ENCODE measurements at places on chromosomes 3 and 15.

- H3K4me1 ChIP-seq, result no peaks in the 10 kb centered on the region
- H3K36me3 ChIP-seq, result no peaks in the 10 kb centered on the region
- DNase-seq, result no peak
- peaks cover 16% of the 10 kb centered on the region for H3K27me3 ChIP-seq
- H3K27ac ChIP-seq, result no peak overlapping the region
- H3K4me3 ChIP-seq, result no peak overlapping the region
Measured at GRCh38 chr15:43317566-43318184, 12.7 kb downstream of the LCMT2 start.

- no peak for DNase-seq
- H3K27me3 ChIP-seq, result no peaks in the 10 kb centered on the region
- no peak overlapping the region for H3K4me3 ChIP-seq
- peaks cover 8% of the 10 kb centered on the region for H3K4me1 ChIP-seq
- H3K36me3 ChIP-seq, result peaks cover 9% of the 10 kb centered on the region
- H3K27ac ChIP-seq, result no peak overlapping the region
Measured at GRCh38 chr3:184002469-184002868, 15.2 kb downstream of the ABCC5 start.

DNA sequence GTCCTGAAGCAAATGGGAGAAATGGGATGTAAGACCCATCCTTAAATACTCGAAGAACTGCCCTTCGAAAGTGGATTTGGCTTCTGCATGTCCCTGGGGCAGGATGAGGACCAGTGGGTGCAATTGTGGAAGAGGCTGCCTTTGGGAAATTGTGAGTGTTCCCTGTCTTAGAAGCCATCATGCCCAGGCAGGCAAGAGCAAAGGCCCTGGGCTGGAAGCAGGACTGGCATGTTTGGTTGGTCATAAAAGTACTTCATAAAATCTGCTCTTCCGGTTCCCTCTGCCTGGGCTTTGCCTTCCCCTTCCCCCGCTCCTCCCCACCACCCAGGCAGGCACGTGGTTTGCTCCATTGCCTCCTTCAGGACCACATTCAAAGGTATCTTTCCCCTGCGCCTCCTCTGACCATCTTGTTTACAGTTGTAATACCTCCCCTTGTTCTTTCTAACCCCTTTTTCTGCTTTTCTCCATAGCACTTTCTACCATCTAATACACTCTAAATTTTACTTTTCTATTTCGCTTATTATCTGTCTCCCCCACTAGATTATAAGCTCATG lies 8.3 kb downstream of the MINAR1 start:
- H3K27ac ChIP-seq, result no peak overlapping the region
- H3K36me3 ChIP-seq, result no peaks in the 10 kb centered on the region
- DNase-seq, result no peak

GRCh38 chr15:96232335-96232734 lies 98.2 kb upstream of the NR2F2 start:
- no peaks in the 10 kb centered on the region for H3K27me3 ChIP-seq
- H3K27ac ChIP-seq, result no peak overlapping the region
- no peaks in the 10 kb centered on the region for H3K36me3 ChIP-seq
- H3K4me3 ChIP-seq, result no peak overlapping the region
- H3K4me1 ChIP-seq, result no peaks in the 10 kb centered on the region

DNA sequence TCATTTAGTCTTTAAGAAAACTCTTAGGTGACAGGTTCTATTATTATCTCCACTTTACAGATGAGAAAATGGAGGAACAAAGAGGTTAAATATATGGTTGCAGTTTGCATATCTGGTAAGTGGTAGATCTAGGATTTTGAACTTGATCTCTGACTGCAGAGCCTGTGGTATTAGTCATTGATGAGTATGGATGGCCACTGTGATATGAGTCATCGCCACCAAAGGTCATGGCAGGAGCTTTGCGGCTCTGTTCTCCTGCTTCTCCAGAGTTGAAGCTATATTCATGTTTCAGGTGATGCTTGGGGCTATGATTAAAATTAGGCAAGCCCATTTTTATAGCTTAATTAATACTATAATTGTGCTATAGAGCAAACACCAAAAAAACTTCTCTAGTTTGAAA lies 306.2 kb upstream of the DPPA4 start:
- no peak overlapping the region for H3K27ac ChIP-seq
- no peaks in the 10 kb centered on the region for H3K27me3 ChIP-seq
- no peak overlapping the region for H3K4me3 ChIP-seq
- H3K4me1 ChIP-seq, result no peaks in the 10 kb centered on the region
- H3K36me3 ChIP-seq, result no peaks in the 10 kb centered on the region

DNA sequence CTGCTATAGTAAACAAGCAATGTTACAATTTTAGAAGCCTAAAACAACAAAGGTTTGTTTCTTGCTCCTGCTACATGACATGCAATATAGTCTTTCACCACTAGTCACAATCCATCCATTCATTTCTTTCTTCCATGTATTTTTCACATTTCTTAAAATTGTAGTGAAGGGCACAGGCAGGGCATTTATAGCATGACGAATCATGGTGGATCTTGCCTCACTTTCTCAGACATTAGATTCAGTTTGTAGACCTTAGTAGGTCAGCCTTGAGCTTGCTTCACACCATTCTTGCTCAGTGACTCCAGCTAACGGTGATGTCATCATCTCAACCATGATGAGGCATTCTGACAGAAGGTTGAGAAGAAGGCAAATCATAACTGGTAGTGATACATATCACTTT lies 546.8 kb downstream of the TBL1XR1 start:
- no peak for DNase-seq
- H3K36me3 ChIP-seq, result no peaks in the 10 kb centered on the region
- no peak overlapping the region for H3K27ac ChIP-seq
- no peak overlapping the region for H3K4me3 ChIP-seq

GRCh38 chr15:96187341-96188305 lies 142.9 kb upstream of the NR2F2 start:
- no peaks in the 10 kb centered on the region for H3K36me3 ChIP-seq
- no peak for DNase-seq
- no peak overlapping the region for H3K27ac ChIP-seq
- no peak overlapping the region for H3K4me3 ChIP-seq
- H3K4me1 ChIP-seq, result no peaks in the 10 kb centered on the region

DNA sequence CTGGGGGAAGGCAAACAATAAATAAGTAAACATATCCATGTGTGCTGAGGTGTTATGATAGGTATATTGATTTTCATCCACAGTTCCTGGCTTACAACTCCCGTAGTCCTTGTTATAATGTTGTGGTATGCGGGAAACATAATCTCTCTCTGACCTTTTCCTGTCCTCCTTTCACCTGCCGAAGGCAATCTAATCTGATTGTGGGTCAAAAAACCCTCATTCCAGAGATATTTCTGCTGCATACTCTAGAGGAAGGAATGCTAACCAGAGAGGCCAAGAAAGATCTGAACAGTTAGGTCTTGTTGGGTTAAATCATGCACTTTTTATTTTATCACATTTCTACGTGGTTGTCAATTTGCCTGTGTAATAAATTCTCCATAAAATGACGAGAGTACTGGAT lies 383.6 kb upstream of the SEMA6D start:
- no peaks in the 10 kb centered on the region for H3K4me1 ChIP-seq
- no peaks in the 10 kb centered on the region for H3K27me3 ChIP-seq
- no peaks in the 10 kb centered on the region for H3K36me3 ChIP-seq
